ENCODE measurements at places on chromosomes 13 and 19. TPM values are rescaled to one million over a fixed set of nuclear protein-coding genes. Genes with fewer than 3 reads are reported as not detected.

DNA sequence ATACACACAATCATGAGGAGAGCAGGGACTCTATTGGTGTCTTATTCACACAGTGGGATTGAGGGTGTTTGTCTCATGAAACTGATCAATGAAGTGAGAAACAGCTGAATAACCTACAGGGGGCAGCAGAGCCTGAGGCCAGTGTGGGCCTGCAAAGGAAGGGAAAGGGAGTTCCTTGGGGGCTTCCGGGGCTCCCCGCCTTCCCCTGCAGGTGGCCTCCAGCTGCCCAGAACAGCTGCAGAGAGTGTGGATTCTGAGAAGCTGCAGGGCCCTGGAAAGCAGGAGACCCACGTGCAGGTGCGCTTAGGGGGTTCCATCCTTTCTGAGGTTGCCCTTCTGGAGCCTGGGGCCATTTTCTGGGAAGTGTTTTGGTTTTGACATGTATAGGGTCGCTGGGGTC is 20.1 kb downstream of the ZNF763 start:
- DNase-seq = no peak

DNA sequence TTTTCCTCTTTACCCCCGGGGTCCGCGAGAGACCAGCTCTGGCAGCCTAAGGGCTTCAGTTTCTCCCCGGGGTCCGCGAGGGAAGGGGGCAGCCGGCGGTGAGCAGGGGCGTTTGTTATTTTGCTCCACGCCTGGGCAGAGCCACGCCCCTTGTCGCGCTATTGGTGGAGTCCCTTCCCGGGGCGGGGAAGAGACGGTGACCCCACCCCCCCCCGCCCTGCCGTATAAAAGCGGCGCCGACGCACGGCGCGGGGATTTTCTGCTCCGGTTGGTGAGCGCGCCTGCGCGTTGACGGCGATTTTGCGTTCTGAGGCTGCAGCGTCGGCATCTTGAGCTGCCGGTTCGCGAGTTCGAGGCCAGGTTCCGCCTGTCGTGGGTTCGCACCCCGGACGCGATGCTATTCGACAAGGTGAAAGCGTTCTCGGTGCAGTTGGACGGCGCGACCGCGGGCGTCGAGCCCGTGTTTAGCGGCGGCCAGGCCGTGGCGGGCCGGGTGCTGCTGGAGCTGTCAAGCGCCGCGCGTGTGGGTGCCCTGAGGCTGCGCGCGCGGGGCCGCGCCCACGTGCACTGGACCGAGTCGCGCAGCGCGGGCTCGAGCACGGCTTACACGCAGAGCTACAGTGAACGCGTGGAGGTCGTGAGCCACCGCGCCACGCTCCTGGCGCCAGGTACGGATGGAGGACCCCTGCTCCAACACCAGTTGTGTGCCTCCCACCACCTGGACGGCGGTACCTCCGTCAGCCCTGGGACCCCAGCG is at the start of gene ARRDC2:
Gene ARRDC2 (plus strand): TSS at position 254 of the 757 bp plus-strand sequence. CDS start 141 bp downstream, at position 395.
- peak; percentile 78 for DNase-seq

GRCh38 chr19:30682999-30683536 is 310.9 kb downstream of the ZNF536 start:
- DNase-seq = no peak

DNA sequence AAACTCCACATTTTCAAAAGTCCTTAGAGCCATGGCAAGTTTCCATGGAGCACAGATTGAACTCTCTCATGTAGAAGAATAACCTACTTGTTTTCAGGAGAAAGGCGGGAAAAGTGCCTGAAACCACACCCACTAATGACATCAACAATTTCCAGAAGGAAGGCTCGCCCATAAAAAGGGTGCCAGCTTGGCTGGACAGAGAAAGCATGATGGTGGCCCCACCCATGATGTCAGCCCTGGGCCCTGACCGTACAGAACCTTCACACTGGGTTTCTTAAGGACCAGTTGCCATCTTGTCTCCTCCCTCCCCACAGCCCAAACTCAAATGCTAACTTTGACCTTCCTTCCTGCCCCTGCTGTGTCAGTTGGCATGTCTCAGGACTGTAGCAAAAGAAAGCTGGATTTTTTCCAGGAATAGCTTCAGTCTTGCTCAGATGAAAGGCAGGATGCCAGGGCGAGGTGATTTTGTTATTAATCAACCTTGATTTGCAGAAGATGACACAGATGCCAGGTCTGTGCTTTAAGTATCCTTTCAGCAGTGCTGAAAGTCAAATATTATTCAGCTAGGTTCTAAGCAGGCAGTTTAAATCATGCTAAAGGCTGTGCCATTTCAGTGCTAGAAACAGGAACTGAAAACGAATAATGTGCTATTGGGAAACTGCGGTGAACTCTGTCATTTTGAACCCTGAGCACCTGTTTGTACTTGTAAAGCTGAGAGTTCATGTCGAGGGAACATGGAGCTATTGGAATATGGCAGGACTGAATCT is 89.5 kb upstream of the RFC3 start:
- DNase-seq = no peak

- no peak for DNase-seq
These were observed 24.7 kb downstream of the OLFM2 start for GRCh38 chr19:9911524-9912185.

DNA sequence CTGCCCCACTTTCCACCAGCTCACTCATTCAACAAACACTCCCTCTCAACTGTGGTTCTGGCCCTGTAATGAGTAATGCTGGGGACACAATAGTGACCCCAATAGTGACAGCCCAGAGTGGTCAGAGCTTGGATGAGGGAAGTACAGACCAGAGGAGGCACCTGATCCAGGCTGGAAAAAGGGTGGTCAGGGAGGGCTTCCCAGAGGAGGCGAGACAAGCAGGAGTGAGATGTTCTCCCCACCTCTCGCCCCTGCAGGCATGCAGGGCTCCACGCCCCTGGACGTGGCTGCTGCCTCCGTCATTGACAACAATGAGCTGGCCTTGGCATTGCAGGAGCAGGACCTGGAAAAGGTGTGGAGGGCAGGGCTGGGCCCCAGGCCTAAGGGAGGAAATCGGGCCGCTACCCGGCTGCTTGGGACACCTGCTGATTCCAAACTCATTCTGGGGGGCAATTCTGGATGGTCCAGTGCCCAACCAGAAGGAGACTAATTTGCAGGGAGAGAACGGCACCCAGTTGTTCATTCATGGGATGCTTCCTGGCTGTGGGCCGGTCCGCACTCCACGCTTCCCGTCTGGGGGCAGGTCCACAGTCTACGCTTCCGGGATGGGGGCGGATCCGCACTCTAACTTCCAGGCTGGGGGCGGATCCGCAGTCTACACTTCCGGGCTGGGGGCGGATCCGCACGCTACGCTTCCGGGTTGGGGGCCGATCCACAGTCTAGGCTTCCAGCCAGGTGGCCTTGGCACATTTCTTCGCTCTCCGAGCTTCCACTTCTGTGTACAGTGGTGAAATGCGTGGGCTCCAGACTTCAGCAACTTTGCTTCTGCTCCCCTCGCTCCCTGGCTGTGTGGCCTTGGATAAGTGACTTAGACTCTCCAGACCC is 63.4 kb downstream of the RYR1 start:
- no peak for DNase-seq

DNA sequence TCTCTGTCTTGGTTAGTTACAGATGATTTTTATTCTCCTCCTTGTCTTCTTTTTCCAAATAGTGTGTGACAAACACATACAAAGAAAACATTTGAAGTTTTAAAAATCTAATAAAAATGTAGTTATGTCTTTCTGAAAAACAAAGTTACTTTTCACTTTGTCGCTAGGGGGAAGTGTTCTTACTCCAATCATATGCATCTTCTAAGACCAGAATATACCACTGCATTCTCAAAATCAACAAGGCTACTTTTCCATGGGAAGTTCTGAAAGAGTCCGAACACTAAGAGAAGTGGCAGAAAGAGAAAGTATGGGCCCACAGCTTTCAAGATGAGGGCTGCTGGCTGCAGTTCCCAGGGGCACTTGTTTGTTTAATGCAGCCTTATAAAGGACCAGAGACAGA is 208.9 kb downstream of the DCT start:
- no peak for DNase-seq

DNA sequence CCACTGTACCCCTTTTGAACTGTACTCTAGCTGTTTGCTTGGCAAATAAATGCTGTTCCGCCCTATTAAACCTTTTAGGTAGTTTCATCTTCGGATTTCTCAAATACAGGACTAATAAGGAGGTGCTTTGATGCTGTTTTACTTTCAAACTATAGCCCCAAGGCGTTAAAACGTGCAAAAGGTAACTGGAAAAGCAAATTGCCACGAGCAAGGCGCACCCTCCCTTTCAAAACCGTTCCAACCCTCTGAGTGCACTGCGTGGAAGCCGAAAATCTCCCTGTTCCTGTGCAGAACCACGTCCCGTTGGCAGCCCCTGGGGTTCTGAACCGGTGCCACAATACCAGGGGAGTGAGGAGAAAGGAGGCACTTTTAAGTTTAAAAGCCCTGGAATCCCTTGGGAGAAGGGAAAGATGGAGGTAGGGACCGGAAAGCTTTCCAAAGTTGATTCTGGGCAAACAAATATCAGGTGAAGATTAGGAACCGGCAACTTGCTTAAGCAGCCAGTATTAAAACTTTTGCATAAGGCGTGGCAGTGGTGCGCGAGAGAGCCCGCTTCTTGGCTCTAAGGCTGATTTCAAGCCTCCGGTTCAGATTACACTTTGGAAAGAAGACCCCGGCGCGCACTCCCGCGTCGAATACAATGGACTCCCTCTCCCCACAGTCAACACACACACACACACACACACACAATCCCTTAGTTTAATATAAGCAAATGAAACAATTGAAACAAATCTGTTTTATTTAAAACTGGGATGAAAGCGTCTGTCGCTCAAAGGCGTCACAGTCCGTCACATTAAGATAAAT is 9.5 kb downstream of the POU4F1 start:
- DNase-seq = no peak

- DNase-seq = peak; percentile 67
These were observed 2.6 kb upstream of the JUNB start for GRCh38 chr19:12788682-12789097.

GRCh38 chr19:42224940-42225717 is 5.0 kb downstream of the ZNF526 start:
- DNase-seq = no peak

DNA sequence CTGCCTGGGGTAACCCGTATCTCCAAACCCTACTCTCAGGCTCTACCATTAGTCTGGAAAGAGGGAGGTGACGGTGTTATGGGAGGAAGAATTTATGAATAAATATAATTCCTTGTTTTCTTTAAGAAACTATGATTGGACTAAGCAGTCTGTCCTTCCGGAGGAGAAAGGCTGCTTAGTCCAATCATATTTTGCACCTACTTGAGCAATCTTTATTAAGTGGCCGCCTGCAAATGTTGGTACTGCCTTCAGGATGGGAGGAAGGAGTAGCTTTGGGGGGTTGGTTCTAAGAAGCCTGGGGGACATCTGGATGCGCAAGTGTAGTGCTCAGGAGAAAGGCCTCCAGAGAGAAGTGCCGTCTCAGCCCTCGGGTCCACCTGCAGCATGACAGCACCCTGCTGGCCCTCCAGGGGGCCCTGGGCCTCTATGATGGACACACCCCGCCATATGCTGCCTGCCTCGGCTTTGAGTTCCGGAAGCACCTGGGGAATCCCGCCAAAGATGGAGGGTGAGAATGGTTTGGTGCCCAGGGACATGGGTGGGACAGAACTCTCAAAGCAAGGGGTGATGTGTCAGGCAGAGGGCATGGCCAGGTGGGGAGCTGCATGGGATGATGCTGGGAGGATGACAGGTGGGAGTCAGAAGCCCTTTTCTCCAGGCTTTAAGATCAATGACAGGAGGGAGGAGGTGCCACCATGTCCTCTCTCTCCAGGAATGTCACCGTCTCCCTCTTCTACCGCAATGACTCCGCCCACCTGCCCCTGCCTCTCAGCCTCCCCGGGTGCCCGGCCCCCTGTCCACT is 4.1 kb downstream of the ACP4 start:
- no peak for DNase-seq

DNA sequence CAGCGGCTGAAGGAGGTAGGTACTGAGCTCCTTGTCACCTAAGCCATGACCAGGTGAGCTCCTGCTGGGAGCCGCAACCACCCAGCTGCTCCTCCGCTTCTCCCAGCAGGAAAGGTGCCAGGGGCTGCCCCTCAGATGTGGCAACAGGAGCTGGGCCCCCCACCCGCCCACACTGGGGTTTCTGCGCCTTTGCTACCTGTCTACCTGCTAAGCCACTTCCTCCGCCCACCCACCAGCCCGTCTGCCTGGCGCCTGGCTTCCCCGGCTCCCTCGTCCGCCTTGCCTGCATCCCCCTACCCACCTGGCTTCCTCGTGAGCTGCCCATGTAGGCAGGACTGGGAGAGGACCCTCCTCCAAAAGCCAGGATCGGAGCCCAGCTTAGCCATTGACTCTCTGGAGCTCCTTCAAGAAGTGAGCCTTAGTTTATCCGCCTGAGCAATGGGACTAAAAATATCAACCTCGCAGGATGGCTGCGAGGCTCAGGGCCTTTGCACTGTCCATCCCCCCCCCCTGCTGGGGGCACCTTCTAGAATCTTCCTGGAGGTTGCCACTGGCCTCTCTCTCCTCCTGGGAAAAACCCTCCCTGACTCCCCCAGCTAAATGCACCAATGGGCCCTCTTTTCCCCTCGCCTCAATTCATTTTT is 55.8 kb upstream of the KLF2 start:
- no peak for DNase-seq

- DNase-seq = no peak
These were observed 5.5 kb upstream of the MAMSTR start for GRCh38 chr19:48724796-48725753.

GRCh38 chr19:7669641-7670040 is 792 bp downstream of the RETN start:
- no peak for DNase-seq

- no peak for DNase-seq
These were observed 20.4 kb downstream of the PRR36 start for GRCh38 chr19:7853770-7854128.

DNA sequence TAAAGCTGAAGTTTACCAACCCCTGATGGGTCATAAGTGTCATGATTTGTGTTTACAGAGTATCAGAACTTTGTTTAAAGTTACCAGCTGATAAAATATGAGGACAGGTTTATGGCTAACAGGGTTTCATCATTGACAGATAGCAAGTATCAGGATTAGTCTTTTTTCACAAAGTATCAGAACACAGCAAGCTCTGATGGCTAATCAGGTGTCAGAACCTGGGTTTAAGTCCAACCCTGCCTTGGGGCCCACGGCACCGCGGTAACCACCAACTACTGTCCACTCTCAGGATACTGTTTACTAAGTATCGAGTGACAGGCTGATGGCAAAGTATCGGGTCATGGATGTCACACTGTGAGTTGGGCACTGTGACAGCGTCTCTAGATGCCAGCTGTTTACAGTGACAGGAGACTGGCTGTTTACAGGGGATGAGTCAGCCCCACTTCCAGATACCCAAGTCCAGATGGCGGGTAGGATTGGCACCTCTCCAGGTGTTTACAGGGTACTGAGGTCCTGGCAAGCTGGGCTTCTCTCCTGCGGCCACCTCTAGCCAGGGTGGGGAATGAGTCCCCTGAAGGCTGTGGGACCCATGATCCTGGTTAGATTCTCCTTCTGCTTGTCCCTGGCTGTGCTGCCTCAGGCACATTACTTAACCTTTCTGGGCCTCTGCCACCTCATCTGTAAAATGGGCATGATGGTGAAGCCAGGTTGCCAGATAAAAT is 21.8 kb downstream of the ARRDC2 start:
- DNase-seq = no peak

Gene LYPD5
- total RNA-seq = not detected

Gene CCDC169
- not detected for total RNA-seq

Gene CCDC194
- total RNA-seq = 1.7 TPM

Gene FPR3
- total RNA-seq = 0.20 TPM

Gene PRX
- total RNA-seq = 1.4 TPM
